Epithelial cell of prostate (primary cell): ENCODE measurements at places on chromosomes 6 and 20.

GRCh38 chr6:138092686-138093085 is 14.5 kb downstream of the PERP start:
- no peak for DNase-seq

- DNase-seq: no peak
These were observed 20.5 kb downstream of the RPP40 start for GRCh38 chr6:4983322-4983721.

GRCh38 chr6:138979813-138980668 is 8.0 kb downstream of the REPS1 start:
- DNase-seq: no peak

DNA sequence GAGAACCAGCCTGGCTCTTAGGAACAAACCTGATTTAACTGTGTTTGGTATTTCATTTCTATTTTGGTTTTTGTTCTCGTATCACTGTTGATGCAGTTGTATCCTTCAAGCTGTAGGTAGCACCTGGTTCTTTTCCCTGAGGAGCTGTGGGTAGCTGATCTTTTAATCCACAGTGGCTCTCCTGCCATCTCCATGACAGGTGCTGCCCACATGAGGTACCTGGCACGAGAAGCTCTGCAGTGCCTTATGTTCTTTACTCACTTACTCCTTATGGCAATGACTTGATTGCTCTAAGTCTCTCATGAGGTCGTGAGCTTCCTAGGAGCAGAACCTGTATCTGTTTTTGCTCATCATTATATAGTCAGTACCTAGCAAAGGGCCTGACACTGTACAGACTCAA is 74.3 kb upstream of the EMILIN3 start:
- no peak for DNase-seq

DNA sequence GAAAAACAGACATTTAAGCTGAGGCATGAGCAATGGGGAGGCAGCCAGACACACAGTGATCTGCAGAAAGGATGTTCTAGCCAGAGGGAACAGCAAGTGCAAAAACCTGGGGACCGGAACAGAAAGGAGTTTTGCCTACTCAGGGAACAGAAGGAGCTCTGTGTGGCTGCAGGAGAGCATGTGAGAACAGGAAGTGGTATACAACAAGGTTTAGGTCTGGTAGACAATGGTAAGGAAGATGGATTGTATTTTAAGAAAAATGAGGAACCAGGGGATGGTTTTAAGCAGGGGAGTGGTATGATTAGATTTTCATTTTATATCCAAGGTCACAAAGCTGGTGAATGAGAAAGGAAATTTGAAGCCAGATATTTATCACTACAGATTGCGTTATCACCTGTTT is 157.5 kb downstream of the UNC5CL start:
- no peak for DNase-seq

DNA sequence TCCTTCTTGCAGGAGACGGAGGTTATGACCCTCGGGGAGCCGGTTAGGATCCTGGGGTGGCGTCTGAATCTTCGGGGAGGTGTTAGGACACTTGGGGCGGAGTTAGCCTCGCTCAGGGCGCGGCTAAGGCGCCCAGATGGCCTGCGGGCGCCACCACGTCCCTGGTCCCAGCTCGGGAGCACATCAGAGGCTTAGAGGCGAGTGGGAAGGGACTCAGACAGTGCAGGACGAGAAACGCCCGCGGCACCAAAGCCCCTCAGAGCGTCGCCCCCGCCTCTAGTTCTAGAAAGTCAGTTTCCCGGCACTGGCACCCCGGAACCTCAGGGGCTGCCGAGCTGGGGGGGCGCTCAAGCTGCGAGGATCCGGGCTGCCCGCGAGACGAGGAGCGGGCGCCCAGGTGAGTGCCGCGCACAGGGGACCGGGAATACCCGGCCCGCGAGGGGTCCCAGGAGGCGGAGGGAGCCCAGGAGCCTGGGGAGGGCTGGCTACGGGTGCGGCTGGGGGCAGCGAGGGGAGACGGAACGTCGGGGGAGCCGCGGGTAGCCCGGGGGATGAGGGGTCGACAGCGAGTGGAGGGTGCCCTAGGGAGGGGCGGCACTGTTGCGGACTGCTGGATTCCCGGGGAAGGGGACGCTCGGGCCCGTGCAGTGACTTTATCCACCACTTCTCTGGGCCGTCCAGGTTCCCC is at the start of gene HCK:
HCK (plus strand) TSS at position 153 of the 688 bp plus-strand sequence.
- DNase-seq: no peak

DNA sequence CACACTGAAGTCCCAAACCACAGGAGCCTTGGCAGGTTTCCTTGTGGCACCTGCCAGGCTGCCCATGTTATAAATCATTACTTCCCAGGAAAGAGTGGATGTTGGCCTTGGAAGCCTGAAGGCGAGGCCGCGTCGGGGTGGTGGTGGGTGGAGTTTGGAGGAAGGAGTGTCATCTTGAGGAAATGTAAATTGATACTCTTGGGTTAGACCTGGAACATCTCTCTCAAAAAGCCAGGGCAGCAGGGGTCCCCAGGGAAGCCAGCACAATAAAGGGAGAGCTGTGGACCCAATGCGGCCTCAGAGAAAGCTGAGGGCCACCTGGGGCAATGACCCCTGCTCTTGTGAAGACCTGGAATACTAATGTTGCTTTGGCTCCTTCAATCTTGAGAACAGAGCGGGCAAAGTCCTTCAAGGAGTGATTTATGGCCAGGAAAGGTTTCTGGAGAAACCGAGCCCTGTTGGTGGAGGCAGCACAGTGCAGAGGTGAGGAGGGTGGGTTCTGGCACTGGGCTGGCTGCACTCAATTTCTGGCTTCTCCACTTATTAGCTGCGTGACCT is 26.3 kb upstream of the TRAF3IP2 start:
- DNase-seq: no peak

GRCh38 chr6:48177786-48178185 is 66.8 kb upstream of the PTCHD4 start:
- DNase-seq: no peak

DNA sequence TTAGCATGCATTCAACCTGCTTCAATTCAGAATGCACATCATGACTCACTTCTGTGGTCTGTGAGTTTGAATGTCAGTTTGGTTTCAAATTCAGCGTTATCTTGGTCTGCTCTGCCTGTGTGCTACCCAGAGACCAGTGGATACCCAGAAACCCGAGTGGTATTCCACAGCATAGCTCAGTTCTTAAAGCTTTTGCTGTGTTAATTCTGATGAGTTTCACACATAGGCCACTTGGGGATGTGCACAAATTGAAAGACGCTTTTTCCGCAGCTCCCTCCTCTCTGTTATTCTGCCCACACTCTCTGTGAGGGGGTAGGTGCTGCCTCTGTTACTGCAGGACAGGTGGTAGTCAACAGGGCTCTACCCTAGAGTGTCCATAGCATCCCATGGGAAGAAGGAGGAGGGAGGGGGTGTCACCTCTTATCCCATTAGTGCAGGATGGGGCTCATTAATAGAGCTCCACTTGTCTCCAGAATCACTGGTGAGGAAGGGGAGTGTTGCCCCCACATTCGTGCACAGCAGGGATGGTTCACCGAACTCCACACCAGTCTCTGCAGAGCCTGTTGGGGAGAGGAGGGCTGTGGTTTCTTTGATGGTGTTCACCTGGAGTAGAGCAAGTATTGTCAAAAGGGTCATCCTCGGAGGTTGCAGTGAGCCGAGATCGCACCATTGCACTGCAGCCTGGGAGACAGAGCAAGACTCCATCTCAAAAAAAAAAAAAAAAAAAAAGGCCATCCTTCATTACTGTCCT is 29.2 kb upstream of the SDCBP2 start:
- DNase-seq: no peak

DNA sequence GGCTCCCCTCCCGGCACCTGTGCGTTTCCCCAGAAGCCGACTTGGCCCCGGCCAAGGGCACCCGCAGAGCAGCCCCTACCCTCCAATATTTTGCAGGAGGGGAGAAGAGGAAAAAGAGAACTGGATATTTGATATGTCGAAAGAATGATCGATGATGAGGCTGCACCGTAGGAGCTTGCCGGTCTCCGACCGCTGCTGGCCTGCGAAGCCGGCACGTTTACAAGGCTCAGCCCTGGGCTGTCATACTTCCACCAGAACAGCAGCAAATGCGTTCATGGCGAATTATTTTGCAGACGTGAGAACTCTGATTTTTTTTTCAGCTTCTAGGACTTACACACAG is 296.7 kb downstream of the TFAP2C start:
- no peak for DNase-seq

DNA sequence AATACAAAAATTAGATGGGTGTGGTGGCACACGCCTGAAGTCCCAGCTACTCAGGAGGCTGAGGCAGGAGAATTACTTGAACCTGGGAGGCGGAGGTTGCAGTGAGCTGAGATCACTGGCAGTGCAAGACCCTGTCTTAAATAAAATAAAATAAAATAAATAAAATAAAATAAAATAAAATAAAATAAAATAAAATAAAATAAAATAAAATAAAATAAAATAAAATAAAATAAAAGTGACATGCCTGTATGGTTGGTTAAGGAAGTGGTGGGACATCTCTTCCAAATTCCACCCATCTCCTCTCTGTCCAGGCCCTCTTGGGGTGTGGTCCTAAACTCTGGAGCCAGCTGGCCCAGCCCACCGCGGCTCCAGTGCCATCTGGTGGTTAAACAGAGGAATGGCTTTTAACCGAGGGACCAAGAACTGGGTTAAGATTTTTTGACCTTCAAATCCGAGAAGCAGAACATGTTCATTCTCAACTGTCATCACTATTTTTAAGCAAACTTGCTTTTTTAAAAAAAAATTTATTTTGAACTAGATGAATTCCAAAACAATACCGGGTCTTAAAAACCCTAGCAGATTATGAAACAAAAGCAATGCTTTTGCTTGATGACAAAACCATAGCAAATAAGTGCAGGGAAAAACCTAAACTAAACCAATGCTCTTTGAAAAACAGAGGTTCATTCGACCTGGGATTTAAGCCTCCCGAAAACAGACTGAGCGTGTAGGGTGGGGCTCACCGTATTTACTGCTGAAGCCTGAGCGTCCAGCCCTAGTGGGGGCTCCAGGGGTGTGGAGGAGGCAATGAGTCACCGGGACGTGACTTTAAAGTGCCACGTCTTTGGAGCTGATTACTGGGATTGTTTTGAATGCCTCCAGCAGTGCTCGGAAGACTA is 68.8 kb downstream of the CDC5L start:
- no peak for DNase-seq

DNA sequence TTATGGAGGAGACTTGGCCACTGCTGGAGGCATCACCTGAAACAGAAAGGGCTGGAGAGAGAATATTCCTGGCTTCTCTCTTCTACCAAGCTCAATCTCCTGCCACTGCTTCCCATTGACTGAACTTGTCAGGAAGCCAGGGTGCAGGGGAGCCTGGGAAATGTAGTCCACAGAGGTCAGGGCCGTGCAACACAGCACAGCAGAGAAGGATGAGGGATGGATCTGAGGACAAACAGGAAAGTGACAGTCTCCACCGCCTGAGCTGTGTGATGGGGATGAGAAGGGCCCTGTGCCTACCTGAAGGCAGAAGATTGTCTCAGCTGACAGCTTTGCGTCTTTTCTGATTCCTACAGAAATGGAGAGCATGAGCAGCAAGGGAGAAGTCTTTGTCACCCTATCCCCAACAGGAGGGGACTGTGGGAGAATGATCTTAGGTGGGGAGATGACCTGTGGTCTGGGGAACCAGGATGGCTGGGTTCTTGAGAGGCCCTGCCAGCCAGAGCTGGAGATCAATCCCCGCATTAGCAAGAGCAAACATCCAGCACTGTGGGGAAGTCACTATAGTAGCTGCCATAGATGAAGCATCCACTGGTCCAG is 114.2 kb downstream of the SNX5 start:
- no peak for DNase-seq

DNA sequence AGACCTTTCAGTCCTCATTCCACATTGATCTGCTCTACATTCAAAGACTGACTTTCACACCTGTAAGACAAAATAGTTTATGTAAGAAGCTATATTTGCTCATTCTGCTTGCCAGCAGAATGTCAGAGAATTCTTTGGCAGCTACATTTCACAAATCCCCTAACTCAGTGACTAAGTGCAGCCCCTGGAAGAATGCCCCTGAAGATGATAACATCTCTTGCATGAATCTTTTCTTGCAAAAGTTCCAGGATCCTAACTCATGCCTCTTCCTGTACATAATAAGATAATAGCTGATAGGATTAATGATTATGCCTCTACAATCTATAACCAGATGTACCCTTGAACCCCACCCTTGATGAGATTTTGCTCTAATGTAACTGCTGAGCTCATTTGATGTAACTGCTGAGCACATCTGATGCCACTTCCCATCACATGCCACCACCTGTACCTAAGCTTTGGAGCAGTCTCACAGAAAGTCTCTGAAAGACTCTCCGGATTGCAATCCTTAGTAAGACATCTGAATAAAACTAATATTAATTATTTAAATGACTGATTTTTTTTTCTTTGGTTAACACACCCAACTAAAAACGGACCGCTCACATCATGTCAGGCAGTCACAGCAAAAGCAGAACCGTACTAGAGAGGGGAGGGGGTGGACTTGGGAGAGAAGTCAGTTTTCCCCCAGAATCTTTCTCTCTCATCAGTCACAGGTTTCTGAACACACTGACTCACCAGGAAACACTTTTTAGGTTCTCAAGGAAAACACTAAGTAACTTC is 684 bp upstream of the DNAH8 start:
- DNase-seq: no peak

GRCh38 chr6:33860706-33861474 is 57.1 kb upstream of the MLN start:
- DNase-seq: peak; percentile 18

DNA sequence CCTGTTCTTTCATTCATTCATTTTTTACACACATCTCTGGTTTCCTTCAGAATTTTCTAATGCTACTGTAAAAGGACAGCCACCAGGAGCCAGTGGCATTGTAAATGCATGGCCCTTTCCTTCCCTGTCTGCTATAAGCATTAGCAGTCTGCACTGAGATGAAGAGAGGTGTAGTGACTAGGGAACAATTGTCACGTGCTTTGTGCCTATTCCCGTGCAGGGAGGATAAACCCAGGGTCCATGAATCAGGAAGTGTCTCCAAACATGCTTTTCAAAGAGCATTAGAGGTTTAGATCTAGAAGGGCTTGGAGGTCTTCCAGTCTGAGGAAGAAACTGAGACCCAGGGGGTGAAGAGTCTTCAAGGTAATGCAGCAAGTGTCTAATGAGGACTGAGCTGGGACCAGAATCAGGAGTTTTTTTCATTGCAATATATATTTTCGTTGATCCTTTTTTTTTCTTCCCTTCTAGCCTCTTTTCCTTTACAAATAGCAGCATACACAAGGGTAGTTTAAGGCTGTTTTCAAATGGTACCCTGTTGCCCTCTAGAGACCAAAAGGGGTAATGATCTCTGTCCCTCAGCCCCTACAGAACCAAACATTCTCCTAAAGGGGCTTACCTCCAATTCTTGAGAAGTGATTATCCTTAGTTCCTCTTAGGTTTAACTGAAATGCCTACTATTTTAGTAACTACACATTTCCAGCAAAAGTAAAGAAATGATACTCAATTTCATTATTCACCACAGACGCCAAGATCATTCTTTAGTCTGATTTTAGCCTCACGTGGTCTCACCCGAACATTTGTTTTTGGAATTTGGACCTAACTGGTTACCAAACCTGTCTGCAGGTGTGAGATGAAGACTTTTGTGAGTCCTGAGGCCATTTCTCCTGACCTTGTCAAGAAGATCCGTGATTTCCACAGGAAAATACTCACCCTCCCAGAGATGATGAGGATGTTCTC is 6.6 kb downstream of the TRIM15 start:
- no peak for DNase-seq

GRCh38 chr20:4100679-4101078 is 85.3 kb upstream of the RNF24 start:
- DNase-seq: no peak

- DNase-seq: no peak
These were observed 122.3 kb upstream of the TMEM181 start for GRCh38 chr6:158437571-158437970.
